ENCODE measurements at places on chromosomes 3 and 15.

- DNase-seq = no peak
These were observed 2.4 kb upstream of the PDCD6IP start for GRCh38 chr3:33795856-33796536.

DNA sequence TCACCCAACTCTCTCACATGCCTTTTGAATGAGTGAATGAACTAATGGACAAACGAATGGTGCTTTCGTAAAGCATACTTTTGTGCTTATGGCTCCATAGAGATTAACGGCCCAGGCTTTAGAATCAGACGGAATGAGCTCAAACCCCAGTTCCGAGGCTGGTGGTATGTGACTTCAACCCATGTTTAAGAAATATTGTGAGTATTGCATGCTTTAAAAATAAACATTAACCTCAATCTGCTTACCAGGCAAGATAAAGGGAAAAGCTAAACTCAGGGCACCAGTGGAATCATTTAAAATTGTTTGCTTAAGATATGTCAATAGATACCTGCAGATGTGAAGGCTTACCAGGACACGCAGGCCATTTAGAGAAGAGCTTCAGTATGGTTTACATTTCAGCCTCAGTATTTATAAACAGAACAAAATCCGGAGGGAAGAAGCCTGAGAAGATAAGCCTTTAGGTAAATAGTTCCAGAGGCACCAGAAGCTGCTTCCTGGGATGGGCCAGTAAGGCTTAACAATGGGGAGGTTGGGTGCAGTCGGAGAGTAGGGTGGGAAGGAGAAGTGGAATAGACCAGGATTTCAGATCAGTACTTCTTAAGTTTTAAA lies 186.4 kb downstream of the ADAMTS9 start:
- DNase-seq = no peak

GRCh38 chr3:62404321-62404720 lies 31.0 kb upstream of the FEZF2 start:
- no peak for DNase-seq

GRCh38 chr15:46548989-46549388 lies 914.2 kb downstream of the SQOR start:
- no peak for DNase-seq

DNA sequence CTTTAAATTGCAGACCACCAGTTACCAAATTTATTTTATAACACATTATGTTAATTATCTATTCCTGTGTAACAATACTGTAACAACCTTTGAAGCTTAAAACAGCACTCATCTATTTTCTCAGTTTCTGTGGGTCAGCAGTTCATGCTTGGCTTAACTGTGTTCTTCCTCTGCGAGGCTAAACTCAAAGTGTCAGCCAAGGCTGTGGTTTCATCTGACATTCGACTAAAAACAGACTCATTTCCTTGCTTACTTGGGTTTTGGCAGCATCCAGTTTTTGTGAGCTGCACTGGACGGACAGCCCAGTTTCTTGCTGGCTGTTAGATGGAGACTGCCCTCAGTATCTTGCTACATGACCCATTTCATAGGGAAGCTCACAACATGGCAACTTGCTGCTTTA lies 247.3 kb upstream of the KCNH8 start:
- no peak for DNase-seq

GRCh38 chr15:100107606-100108225 lies 234.1 kb downstream of the ADAMTS17 start:
- DNase-seq = no peak

DNA sequence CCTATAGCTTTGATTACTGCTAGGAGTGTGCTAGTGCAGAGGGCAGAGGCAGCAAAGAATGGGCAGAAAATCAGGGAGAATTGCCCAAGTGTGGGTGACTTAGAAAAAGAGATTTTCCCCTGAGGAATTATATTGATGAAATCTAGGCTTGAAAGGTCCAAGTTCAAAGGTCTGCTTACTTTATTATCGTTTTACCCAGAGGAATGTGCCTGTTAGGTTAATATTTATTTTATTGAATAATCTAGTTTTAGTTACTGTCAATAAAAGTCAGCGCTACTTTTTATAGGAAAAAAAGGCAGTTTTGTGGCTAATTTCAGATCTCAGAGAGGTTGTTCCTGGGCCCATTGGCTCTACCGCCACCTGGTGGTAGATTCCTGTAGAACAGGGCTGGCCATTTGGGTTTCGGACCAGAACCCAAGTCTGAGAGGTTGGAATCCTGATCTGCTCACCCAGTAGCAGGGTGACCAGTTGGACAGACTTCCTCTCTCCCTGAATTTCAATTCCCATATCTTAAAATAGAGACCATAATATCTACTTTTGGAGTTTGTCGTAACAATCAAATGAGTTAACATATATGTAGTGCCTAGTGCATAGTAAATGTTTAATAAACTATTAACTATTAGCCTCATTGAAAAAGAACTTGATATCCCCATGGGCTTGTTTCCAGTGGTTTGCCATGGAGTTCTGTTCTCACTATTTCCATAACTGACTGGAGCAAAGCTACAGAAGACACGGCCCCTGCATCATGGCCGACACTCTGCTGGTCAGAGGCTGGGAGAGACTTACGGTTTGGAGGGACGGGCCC lies 62.7 kb upstream of the ZNF148 start:
- DNase-seq = peak; percentile 79

DNA sequence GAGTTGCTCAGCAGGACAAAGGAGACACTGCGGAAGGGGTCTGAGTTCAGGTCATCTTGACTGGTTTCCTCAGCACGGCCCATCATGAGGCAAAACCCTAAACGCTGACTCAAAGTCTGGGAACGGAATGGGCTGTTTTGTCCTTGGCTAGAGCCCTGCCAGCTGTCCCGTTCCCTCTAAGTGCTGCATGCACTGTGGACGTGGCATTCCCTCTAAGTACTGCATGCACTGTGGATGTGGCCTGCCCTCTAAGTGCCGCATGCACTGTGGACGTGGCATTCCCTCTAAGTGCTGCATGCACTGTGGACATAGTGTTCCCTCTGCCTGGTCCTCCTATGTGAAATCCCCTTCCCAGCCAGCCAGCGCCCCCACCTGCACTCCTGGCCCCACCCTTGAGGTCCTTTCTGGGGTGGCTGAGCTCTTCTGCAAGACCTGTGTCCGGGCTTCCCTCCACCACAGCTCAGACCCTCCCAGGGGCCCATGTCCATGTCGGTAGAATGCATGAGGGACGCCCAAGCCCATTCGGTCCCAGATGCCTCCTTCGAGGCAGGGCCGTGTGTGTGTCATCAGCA lies 36.7 kb downstream of the TM2D3 start:
- no peak for DNase-seq

DNA sequence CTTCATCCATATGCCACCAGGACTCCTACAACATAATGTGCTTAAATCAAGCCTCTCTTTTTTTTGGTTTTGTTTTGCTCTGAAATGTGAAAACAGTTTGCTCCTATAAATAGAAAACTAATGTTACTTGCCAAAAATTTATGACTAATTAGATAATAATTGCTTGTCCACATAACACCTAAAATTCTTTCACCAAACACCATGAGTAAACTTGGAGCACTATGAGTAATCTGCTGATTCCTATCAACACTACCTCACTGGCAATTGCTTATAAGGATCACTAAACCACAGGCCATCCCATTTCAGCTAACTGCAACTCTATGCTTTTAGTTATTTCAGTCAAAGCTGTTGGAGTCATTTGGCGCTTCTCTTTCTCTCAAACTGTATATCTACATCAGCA lies 252.7 kb downstream of the EPHA3 start:
- no peak for DNase-seq

DNA sequence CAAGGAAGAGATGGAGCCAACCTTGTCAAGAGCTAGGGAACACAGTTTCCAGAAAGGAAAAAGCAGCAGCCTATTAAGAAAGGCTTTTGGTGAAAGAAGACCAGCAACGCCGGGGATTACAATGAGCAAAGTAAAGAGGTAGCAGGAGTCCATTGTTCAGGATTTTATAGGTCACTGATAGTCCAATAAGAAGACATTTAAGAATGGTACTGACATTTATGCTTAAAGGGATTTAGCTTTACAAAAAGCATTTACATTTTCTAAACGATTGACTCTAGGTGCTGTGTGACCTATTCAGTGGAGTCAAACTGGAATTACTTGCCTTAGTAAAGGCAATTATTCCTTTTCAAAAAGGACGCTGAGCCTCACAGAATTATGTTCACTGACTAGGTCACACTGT lies 40.8 kb downstream of the CSNK1G1 start:
- DNase-seq = no peak

- no peak for DNase-seq
These were observed 19.0 kb downstream of the SYNM start for GRCh38 chr15:99123713-99124451.

GRCh38 chr3:183824761-183825455 lies 469 bp downstream of the MAP6D1 start:
- DNase-seq = peak; percentile 43

DNA sequence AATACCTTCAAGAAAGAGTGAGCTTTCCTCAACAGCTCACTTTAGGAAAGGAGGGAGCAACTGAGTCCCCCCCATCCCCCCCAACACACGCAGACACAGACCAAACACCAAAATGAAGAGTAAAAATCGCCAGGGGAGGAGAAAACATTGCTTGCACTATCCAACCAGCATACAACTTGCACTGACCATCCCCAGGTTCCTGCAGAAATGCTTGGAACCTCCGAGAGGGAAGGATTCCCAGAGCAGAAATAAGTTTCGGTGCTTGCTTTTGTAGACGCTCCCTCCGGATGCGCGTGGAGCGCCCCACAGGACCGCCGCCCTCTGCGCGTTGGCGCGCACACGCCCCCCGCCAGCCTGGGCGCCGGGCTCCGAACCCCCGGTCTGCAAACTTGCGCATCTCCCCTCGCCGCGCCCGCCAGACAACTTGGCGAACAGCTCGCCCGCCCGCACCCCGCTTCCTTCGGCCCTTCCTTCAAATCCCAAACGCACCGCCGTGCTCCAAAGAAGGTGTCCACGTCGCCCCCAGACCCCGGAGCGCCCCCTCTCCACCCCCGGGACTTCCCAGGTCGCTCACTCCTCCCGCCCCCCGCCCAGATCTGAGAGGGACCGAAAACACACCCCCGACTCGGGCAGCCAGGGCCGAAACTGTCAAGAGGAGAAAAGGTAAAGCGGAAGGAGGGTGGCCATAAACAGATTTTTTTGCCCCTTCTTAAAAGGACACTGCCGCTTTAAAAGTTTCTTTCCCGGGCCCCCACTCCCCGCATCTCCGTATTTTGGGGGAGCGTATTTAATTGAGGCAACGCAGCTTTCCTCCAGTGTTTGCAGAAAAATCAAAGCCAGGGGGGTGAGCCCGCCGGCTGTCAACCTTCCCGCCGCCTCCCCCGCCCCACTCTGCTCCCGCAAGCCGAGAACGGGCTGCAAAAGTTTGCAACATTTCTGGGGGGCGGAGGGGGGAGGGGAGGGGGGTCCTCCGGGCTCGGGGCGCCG lies 859 bp downstream of the RORA start:
- peak; percentile 38 for DNase-seq

DNA sequence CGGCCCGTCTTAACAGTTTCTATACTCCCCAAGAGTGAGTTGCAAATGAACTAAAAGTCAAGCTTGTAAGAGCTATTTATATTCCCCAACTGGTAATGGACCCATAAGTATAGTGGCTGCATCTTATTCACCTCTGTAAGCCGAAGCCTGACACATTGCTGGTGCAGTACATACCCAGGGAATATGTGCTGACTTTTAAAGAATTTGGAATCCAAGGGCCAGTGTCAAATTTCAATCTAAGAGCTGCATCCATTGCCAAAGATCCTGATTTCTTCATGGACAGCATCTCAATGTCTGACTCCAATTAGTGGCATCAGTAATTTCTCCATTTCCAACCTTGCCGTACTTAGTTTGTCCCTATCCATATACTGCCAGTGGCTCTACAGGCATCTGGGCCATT lies 42.0 kb downstream of the FRMD4B start:
- no peak for DNase-seq

- DNase-seq = no peak
These were observed 3.0 kb upstream of the RHO start for GRCh38 chr3:129525341-129525968.

- DNase-seq = no peak
These were observed 342.1 kb upstream of the ATP11B start for GRCh38 chr3:182450942-182451787.

- DNase-seq = no peak
These were observed 227.2 kb downstream of the ADAMTSL3 start for GRCh38 chr15:83881156-83881555.

- no peak for DNase-seq
These were observed 51.6 kb downstream of the TP53BP1 start for GRCh38 chr15:43441316-43441715.

- DNase-seq = peak; percentile 21
These were observed 223.7 kb upstream of the BCHE start for GRCh38 chr3:166060789-166061479.

GRCh38 chr15:28004143-28005003 lies 94.7 kb downstream of the OCA2 start:
- DNase-seq = no peak

GRCh38 chr3:114460459-114460858 lies 166.6 kb downstream of the TIGIT start:
- DNase-seq = no peak

DNA sequence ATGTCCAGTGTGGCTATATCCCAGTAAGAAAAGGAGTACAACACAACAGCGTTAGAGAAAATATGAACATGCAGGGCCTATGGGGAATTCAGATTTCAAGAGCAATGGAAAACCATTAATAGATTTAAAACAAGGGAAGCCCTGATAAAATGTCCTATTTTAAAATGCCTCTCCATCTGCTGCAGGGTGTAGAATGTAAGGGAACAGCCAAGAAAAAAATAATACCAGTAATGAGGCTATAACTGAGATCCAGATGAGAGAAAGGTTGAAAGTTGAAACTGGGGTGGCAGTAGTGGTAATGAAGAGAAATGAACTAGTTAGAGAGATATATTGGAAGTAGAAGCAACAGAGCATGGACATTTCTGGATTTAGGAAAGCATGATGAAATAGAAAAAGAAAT lies 226.1 kb downstream of the KCNMB2 start:
- DNase-seq = no peak

DNA sequence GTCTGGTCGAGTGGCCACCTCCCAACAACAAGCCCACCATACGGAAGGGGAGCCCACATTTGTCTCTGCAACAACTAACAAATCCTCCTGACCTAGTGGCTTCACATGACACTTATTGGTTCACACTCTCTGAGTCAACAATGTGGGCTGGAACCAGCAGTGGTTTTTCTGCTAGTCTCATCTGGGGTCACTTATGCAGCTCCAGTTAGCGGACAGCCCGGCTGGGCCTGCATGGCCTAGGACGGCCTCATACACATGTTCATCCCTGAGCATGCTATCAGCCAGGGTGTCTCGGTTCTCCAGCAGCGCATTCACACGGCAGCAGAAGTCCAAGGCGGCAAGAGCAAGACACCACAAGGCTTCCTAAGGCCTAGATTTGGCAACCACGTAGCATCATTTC lies 281.7 kb downstream of the XXYLT1 start:
- no peak for DNase-seq

DNA sequence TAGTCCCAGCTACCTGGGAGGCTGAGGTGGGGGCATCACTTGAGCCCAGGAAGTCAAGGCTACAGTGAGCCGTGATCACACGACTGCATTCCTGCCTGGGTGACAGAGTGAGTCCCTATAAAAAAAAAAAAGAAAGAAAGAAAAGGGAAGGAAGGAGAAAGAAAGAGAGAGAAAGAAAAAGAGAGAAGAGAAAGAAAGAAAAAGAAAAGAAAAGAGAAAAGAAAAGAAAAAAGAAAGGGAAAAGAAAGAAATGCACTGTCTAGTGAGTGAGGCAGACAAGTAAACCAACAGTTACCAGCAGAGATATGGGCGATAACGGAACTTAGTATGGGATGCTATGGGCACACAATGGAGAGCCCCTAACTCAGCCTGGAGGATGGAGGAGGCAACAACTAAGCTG lies 37.2 kb upstream of the TSEN2 start:
- no peak for DNase-seq

GRCh38 chr3:67201026-67201425 lies 202.9 kb downstream of the KBTBD8 start:
- DNase-seq = no peak
